Sciatic nerve (tissue), 2 donors: ENCODE measurements at places on chromosomes 13 and 19. TPM values are rescaled to one million over a fixed set of nuclear protein-coding genes. Genes with fewer than 3 reads are reported as not detected.

DNA sequence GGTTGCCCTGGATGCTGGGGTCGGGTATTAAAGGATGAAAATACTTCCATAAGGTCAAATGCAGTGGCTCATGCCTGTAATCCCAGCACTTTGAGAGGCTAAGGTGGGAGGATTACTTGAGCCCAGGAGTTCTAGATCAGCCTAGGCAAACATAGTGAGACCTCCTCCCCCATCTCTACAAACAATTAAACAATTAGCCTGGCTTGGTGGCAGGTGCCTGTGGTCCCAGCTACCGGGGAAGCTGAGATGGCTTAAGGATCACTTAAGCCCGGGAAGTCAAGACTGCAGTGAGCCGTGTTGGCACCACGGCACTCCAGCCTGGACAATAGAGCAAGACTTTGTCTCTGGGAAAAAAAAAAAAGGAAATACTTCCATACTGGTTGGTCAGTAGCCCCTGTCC is 1.5 kb downstream of the KLK11 start:
- no peak for DNase-seq

DNA sequence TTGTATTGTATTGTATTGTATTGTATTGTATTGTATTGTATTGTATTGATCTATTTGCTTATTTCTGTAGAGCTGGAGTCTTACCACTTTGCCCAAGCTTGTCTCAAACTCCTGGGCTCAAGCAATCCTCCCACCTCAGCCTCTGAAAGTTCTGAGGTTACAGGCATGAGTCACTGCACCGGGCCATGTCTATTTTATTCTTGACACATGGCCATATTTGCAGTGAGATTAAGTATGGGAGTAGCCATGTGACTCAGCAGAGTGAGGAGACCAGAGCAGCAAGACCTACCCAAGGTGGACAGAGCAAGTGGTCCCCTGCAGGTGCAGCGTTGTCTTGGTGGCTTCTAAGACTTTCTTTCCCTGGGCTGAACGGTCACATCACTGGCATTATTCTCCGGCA is 49.1 kb upstream of the UBAC2 start:
- no peak for DNase-seq

GRCh38 chr19:29978080-29978479 is 36.0 kb downstream of the URI1 start:
- DNase-seq, result no peak

The SELENOV gene
- not detected for total RNA-seq

The CLEC17A gene
- total RNA-seq, result 0.76 TPM

The KATNAL1 gene
- total RNA-seq, result 53.3 TPM
